Epithelial cell of alveolus of lung (primary cell): ENCODE measurements at places on chromosomes 7 and 10. TPM values are rescaled to one million over a fixed set of nuclear protein-coding genes. Genes with fewer than 3 reads are reported as not detected.

STAG3 gene
- total RNA-seq = 0.16 and 0.91 TPM in 2 replicates

XRCC2 gene
- total RNA-seq = 1.2 and 2.1 TPM in 2 replicates

RNLS gene
- total RNA-seq = 9.1 and 22.0 TPM in 2 replicates

TFEC gene
- total RNA-seq = 0.13 TPM in 1 of 2 replicates, not detected in the other

CFAP58 gene
- total RNA-seq = 0.65 and 1.2 TPM in 2 replicates

TMEM184A gene
- 0.13 TPM in 1 of 2 replicates, not detected in the other for total RNA-seq

PLPP4 gene
- total RNA-seq = 4.3 TPM in 1 of 2 replicates, not detected in the other
